Tibial artery (tissue), 4 donors: ENCODE measurements at places on chromosomes 1 and 21.

DNA sequence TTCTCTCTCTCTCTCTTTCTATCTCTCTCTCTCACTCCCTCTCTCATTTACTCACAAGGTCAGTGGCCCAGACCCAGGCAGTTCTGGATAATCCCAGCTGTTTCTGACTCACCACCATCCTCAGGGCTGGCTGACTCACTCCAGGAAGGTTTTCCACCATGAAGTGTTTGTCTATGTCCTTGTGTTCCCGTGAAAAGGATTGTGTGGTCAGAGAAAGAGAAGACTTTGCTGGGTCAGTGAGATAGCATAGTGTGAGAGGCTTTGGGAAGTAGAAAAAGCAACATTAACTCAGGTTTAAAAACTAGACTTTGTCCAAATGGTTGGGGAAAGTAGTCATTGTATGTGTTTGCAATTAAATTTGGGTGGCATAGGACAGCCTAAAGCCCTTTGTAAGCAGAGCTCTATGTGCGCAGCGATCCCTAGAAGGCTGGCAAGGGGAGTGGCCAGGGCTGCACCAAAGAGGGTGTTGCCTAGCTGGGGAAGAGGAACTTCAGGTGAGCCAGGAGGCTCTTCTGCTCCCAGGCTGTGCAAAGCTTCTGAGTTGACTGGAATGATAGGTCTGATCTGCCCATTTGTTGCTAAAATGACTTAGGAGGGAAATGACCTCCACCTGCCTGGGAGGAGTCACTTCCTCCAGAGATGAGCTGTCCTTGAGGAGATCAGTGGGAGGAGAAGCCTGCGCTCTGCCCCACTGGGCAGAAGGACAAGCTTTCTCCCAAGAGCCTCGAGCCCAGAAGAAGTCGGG lies 4.9 kb upstream of the CAPN2 start:
- peak overlapping the region; percentile 83 for H3K27ac ChIP-seq
- peak; percentile 86 for DNase-seq
- H3K4me3 ChIP-seq, result no peak overlapping the region
- peaks cover 49% of the 10 kb centered on the region for H3K4me1 ChIP-seq
- H3K36me3 ChIP-seq, result no peaks in the 10 kb centered on the region
- H3K27me3 ChIP-seq, result no peaks in the 10 kb centered on the region

DNA sequence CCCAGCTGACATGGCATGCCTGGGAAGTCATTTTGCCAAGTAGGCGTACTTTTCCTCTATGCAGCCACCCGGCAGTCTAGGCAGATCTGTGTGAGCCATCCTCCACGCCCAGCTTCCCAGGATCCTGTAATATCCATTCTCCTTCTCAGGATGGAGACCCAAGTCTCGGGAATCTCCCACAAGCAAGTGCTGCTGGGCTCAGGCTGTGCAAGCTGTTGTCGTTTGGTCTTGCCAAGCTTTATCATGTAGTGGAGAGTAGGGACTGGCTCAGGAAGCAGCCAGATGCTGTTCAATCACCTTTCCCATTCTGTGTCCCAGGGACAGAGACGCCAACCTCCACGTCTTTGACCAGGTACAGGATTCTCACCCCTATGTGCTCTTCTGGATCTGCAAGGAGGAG lies 191.1 kb upstream of the TMEM51 start:
- no peak overlapping the region for H3K4me3 ChIP-seq
- H3K36me3 ChIP-seq, result peaks cover 27% of the 10 kb centered on the region
- DNase-seq, result no peak
- H3K27ac ChIP-seq, result no peak overlapping the region
- no peaks in the 10 kb centered on the region for H3K27me3 ChIP-seq

- H3K4me1 ChIP-seq, result peaks cover 4% of the 10 kb centered on the region
- no peak overlapping the region for H3K27ac ChIP-seq
- H3K27me3 ChIP-seq, result no peaks in the 10 kb centered on the region
These were observed 5.2 kb upstream of the CSF1 start for GRCh38 chr1:109905491-109905890.

GRCh38 chr1:147840909-147841308 lies 61.7 kb upstream of the GJA8 start:
- no peaks in the 10 kb centered on the region for H3K27me3 ChIP-seq
- H3K27ac ChIP-seq, result no peak overlapping the region
- H3K4me3 ChIP-seq, result no peak overlapping the region

DNA sequence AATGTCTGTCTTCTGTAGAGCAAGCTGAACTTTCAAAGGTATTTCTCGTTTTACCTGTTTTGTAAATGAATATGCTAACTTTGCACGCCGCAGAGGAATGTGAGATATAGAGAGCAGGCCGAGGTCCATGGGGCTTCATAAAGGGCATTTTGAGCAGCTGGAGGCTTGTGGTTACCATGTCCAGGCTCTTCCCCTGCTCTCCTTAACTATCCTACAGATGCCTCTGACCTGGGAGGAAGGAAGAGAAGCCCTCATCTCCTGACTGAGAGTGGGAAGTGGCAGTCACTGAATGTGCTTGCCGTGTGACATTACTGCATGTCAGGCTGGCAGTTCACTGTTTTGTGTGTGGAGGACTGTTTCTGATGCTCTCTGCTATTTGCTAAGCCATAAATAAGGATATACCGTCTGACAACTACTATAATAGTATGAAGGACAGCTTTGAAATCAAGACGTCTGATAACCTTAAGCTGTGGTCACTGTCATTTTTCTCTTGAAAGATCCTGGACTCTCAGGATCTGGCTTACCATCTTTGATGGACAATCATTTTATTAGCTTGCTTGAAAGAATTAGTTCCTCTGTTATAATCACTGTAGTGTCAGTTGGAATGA lies 92.2 kb downstream of the DYRK1A start:
- H3K4me1 ChIP-seq, result no peaks in the 10 kb centered on the region
- H3K36me3 ChIP-seq, result no peaks in the 10 kb centered on the region
- no peak overlapping the region for H3K4me3 ChIP-seq

GRCh38 chr1:151972542-151973248 lies 21.0 kb downstream of the S100A10 start:
- no peaks in the 10 kb centered on the region for H3K36me3 ChIP-seq
- no peak overlapping the region for H3K4me3 ChIP-seq
- peaks cover 6% of the 10 kb centered on the region for H3K4me1 ChIP-seq
- H3K27ac ChIP-seq, result no peak overlapping the region
- peaks cover 6% of the 10 kb centered on the region for H3K27me3 ChIP-seq
- no peak for DNase-seq

DNA sequence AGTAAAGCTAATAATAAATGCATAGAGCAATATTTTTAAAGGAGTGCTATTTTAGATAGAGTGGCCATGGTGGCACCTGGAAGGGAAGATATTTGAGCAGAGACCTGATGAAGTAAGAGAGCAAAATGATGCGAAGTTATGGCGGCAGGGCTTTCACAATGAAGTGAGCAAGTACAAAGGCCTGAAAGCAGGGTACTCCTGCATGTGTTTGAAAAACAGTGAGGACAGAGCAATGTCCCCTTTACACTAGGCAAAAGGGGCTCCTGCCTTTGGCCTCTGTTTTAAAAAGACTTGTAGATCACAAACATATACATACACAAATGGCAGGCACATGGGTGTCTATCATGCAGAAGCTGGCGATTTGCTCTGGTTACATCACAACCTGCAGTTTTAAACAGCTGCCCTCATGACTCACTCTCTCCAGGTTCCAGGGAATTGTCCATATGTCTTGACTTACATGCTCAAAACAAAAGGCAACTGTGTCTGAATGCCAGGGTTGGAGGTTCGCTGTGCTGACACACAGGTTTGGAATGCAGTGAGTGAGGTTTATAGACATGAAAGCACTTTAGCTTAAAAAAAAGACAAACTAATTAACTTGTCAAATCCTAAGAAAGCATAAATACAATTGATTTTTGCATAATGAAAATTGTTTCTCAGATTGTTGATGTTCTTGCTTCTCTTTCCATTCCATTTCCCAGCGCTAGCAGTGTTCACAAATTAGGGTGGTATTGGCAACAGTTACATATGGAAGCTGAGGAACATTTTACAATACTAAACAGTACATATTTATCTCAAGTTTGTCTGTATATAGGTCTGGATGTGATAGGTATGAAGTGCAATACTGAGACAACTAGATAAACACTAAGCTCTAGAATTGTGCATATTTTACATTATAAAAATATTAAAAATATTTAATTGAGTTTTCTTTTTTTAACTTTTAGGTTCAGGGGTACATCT lies 313.9 kb downstream of the BARHL2 start:
- H3K4me3 ChIP-seq, result no peak overlapping the region
- no peaks in the 10 kb centered on the region for H3K36me3 ChIP-seq
- no peak for DNase-seq
- H3K4me1 ChIP-seq, result no peaks in the 10 kb centered on the region
- no peaks in the 10 kb centered on the region for H3K27me3 ChIP-seq
- H3K27ac ChIP-seq, result no peak overlapping the region

GRCh38 chr21:29372063-29372802 lies 73.5 kb downstream of the BACH1 start:
- no peaks in the 10 kb centered on the region for H3K4me1 ChIP-seq
- no peak overlapping the region for H3K27ac ChIP-seq
- H3K27me3 ChIP-seq, result no peaks in the 10 kb centered on the region
- H3K4me3 ChIP-seq, result no peak overlapping the region

DNA sequence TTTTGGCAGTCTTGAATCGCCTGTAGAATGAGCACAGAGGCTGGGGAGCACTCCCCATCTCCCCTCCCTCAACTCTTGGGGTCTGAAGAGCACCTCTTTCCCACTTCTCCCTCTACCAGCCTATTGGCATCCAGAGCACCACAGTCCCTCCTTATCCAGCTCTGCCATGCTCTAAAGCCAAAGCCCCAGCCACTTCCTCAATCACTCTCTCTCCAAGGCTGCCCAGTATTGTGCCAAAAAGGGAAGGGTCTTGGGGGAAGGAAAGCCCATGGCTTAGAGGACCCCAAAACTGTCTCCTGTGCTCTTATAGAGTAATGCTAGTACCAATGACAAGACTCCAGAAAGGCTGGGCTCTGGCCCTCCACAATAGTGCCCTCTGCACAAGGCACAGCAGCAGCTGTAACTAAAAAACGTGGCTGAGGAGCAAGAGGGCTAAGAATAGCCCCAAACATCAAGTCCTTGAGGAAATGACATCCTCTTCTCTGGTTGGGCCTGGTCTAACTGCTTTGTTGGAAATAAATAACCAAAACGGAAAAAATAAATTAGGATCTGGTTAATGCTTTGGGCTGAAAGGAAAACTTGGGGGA lies 28.4 kb downstream of the SLC27A3 start:
- no peaks in the 10 kb centered on the region for H3K27me3 ChIP-seq
- no peak overlapping the region for H3K27ac ChIP-seq
- H3K4me3 ChIP-seq, result no peak overlapping the region
- no peaks in the 10 kb centered on the region for H3K4me1 ChIP-seq
- no peak for DNase-seq

DNA sequence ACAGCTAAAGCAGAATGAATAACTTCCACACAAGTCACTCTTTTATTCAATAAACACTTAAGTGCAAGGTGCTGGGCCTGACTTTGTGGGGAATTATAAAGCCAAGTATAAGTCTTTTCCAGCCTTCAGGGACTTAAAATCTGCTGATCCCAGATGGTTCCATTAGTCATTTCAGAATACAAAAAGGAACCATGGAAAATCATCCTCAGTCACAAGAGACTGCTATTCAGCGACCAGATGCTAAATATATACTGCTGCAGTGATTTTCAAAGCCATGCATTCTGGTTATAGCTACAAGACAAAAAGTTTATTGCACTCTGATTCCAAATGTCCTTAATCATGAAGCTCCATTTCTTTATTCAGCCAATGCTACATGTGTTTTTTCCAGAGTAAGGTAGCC lies 25.7 kb downstream of the GLMN start:
- peaks cover 12% of the 10 kb centered on the region for H3K36me3 ChIP-seq
- DNase-seq, result no peak
- H3K4me3 ChIP-seq, result no peak overlapping the region

GRCh38 chr1:228860911-228861831 lies 125.9 kb downstream of the RHOU start:
- DNase-seq, result no peak
- no peaks in the 10 kb centered on the region for H3K27me3 ChIP-seq
- H3K4me1 ChIP-seq, result peaks cover 11% of the 10 kb centered on the region
- H3K36me3 ChIP-seq, result no peaks in the 10 kb centered on the region
- no peak overlapping the region for H3K4me3 ChIP-seq
- no peak overlapping the region for H3K27ac ChIP-seq

- H3K4me3 ChIP-seq, result no peak overlapping the region
- no peaks in the 10 kb centered on the region for H3K36me3 ChIP-seq
- H3K27ac ChIP-seq, result no peak overlapping the region
- peaks cover 3% of the 10 kb centered on the region for H3K4me1 ChIP-seq
These were observed 13.6 kb downstream of the PLEKHA6 start for GRCh38 chr1:204345941-204346645.

DNA sequence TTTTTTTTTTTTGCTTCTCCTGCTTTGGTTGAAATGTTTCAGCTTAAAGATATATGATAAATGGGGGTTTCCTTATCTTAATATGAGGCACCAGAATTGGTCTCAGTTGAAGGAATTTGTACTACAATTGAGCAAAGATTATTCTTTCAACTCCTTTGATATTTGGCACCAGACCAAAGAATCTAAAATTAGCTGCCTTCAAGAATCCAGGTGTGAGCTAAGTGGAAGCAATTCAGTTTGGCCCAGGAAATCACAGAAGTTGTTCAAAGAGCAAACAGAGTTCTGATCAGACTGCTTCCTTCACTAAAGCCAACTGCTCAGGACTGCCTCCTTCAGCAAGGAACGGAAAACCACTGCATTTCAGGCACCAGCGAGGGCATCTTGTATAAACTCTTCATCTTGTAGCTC lies 68.3 kb upstream of the BCAR3 start:
- H3K4me1 ChIP-seq, result peaks cover 12% of the 10 kb centered on the region
- H3K27ac ChIP-seq, result no peak overlapping the region
- DNase-seq, result no peak
- H3K27me3 ChIP-seq, result no peaks in the 10 kb centered on the region
- no peak overlapping the region for H3K4me3 ChIP-seq

GRCh38 chr1:221994939-221995338 lies 253.1 kb upstream of the DUSP10 start:
- no peaks in the 10 kb centered on the region for H3K36me3 ChIP-seq
- peaks cover 39% of the 10 kb centered on the region for H3K4me1 ChIP-seq
- no peak for DNase-seq
- H3K4me3 ChIP-seq, result no peak overlapping the region

DNA sequence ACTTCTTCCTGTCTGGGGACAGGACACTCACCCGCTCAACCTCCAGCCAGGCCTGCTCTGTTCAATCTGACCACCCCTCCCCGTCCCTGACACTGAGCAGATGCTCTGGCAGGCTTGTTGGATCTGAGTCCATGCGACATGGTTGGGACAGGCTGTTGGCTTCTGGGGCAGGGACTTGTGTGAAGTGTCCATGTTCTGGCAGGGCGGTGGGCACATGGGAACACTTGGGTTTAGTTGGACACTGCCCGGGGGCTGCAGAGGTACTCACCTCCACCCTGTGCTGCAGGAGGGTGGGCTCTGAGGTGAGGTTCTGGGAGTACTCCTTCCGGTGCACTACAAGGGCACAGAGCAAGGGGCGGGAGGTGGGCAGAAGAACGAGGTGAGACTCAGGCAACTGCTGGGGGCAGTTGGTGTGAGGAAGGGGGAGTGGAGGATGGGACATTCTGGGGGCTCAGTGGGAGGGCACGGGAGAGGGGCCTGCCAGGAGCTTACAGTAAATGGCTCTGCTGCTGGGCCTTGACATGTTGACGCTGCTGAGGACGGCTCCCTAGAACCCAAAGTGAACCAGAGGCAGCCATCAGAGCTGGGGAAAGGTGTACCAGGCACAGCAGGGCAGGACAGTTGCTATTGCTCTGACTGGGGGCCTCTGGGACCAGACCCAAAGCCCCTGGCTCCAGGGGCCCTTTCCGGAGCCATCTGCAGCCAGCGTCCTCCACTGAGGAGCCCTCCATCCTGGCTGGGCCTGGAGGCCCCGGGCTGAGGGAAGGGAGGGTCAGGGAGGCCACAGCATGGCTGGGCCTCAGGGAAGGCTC lies 2.3 kb downstream of the EPS8L3 start:
- no peaks in the 10 kb centered on the region for H3K4me1 ChIP-seq
- H3K27ac ChIP-seq, result no peak overlapping the region
- H3K36me3 ChIP-seq, result no peaks in the 10 kb centered on the region
- peak; percentile 57 for DNase-seq
- H3K27me3 ChIP-seq, result no peaks in the 10 kb centered on the region
